Fibroblast of skin of right biceps (primary cell): ENCODE measurements at places on chromosomes 3 and 15.
A peak's percentile ranks its signal among the peaks of the same experiment; 100 is the strongest.

DNA sequence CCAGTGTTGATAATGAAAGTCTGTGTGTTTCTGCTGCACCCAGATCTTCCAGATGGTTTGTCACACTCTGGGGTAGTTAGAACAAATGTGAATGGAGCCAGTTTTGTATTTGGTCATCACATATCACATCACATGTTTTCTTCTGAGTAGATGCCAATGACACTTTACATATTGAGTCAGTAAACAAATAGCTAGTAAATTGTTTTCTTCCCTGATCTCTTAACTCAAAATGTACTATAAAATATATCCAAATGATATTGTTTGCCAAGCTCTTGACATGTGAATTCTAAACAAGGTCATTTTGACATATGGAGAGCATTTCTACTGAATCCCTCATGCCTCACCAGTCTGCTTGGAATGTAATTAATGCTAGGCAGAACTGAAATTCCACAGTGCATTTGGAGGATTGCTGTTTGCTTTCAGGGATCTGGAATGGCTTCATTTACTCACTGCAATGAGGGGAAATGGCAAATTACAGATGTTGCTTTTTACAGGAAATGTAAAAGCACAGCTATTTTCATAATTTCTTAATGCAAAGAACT lies 45.0 kb downstream of the PDHB start:
- peak; percentile 88 for DNase-seq

DNA sequence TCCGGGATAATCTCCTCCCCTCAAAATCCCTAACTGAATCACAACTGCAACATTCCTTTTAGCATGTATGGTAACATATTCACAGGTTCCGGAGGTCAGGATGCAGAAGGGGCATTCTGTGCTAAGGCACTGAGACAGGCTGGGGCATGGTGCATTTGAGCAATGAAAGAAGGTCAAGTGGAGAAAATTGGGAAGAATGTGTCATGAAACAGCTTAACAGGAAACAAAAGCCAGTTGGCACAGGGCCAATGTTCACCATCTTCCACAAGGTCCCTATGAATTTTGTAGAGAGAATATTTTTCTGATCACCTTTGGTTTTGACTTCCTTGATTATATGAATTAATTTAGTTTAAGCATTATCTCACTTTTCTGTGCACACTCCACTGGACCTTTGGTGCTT lies 587.7 kb upstream of the NR2F2 start:
- DNase-seq = no peak

- DNase-seq = no peak
Measured at GRCh38 chr3:180694321-180694720, 15.0 kb upstream of the CCDC39 start.

DNA sequence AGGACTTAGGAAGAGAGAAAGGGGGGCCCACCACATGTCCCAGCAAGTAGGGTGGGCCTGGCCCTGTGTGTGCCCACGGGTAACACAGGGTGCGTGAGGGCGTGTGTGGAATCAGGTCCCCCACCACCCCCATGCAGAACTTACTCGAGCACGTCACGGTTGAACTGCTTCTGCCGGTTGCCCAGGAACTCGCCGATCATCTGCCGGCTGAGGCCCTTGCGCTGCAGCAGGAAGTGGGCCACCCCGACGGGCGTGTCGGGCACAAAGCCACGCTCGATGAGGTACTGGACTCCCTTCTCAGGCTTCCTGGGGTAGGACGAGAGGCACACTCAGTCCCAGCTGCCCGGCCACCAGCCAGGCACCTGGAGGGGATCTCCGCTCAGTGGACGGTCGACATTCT lies 83.1 kb upstream of the RPL32 start:
- no peak for DNase-seq

DNA sequence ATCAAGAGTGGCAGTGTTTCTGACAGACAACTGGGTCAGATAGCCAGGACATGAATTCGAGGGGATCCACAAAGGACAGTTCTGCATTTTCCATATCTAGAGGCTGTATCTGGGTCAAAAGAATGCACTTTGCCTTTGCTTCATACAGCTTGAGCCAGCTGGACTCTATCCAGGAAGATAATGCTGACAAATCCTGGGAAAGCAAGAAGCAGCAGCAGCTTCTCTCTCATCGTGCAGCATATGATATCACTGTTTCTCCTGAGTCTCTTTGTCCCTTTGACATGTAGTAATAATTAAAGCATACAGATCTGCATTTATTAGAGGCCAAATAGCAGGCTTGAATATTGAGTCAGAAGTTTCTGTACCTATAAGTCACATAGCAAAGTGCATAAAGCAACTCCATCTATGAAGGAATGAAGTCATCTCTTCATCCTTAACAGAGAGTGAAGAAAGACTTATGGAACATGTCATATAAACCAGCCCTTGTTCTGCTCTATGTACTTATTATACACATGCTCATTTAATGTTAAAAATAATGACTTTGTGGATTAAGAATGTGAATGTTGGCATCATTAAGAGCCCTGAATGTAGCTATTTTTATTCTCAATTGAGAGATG lies 236.8 kb upstream of the GBE1 start:
- DNase-seq = peak; percentile 64

GRCh38 chr3:170606675-170607074 lies 20.8 kb upstream of the SLC7A14 start:
- DNase-seq = no peak

GRCh38 chr3:139230391-139230790 lies 113.4 kb upstream of the MRPS22 start:
- DNase-seq = peak; percentile 57

- DNase-seq = no peak
Measured at GRCh38 chr3:123419850-123420297, 29.0 kb downstream of the ADCY5 start.

DNA sequence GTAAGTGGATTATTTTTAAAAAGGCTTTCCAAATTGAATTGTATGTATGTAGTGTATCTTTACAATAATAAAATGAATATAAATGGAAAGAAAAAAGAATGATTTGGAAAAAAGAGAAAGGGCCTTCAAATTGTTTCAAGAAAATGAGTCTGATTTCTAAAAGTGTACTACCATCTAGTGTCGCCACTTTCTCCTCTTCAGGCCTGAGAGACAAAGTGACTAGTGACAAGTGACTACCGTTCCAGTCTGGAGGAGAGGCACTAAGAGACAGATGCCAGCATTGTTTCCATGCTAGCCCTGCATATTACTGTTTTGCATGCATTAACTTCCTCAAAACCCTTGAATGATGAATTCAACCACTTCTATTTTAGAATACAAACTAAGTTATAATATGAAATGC lies 39.3 kb downstream of the P3H2 start:
- DNase-seq = no peak

- DNase-seq = no peak
Measured at GRCh38 chr3:50147016-50147415, 8.1 kb upstream of the SEMA3F start.

GRCh38 chr3:79038057-79038456 lies 729.7 kb downstream of the ROBO1 start:
- DNase-seq = peak; percentile 6

GRCh38 chr3:9727041-9727595 lies 4.4 kb upstream of the BRPF1 start:
- DNase-seq = no peak

- DNase-seq = no peak
Measured at GRCh38 chr3:179264449-179264848, 13.5 kb upstream of the KCNMB3 start.

- no peak for DNase-seq
Measured at GRCh38 chr3:138909904-138910303, 37.0 kb downstream of the FOXL2 start.

- DNase-seq = peak; percentile 80
Measured at GRCh38 chr15:52349052-52349700, 53.6 kb upstream of the MYO5C start.

DNA sequence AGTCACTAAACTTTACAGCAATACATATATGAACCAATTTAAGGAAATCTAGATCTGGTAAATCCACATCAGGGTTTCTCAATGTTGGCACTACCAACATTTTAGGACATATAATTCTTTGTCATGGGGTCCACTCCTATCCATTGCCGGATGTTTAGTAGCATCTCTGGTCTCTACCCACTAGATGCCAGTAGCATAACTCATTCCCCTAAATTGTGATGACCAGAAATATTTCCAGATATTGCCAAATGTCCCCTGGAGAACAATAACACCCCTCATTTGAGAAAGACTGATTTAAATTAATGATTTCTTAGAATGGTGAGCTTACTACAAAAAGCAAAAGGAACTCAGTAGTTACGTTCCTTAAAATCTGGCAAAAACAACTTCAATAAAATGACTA lies 23.1 kb upstream of the ANKRD28 start:
- DNase-seq = peak; percentile 45

DNA sequence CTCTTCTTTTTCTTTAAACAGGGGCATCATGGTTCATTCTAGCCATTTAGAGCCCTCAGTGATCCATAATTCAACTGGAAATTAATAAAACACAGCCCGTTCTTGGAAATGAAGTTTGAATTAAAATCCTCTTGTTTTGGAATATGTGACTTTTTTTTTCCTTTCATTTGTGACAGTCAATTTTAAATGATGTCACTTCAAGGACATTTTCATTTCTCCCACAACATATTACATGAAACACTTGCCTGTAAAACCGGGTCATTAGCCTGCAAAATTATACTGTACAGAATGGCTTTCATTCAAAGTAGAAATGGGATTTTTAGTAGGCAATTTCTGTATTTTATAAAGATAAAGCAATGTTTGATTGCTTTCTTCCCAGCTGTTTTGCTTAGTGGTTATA lies 789 bp upstream of the SEMA6D start:
- DNase-seq = no peak

DNA sequence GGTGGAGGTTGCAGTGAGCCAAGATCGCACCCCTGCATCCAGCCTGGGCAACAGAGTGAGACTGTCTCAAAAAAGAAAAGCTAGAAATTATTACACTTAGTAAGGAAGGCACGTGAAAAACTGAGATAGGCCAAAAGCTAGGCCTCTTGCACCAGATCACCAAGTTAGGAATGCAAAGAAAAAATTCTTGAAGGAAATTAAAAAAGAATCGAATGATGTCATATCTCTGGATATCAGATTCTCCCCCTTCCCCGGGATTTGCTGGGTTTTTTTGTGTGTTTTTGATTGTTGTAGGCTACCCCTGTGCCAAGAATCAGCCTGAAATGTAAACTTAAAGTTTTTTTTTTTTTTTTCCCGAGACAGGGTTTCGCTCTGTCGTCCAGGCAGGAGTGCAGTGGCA lies 17.4 kb downstream of the PTPN23 start:
- DNase-seq = no peak

- DNase-seq = no peak
Measured at GRCh38 chr15:31108836-31109235, 7.3 kb upstream of the TRPM1 start.

GRCh38 chr3:16559653-16560365 lies 45.4 kb downstream of the DAZL start:
- no peak for DNase-seq

DNA sequence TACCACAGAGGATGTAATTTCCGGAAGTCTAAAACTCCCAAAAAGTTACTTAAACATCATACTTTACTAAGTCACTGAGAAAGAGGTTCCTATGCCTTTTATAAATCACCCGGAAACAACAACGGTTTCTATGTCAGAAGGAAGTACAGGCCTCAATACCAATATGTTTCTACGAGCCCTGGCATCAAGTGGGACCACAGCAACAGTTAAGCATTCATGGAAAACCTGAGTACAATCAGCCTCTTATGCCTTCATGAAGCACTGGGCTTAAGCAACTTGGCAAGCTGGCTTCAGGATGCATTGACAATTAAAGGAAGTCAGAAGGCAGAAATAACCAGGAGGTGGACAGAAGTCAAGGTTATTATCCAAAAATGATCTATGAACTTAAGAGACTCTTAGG lies 19.1 kb upstream of the B3GNT5 start:
- DNase-seq = no peak

DNA sequence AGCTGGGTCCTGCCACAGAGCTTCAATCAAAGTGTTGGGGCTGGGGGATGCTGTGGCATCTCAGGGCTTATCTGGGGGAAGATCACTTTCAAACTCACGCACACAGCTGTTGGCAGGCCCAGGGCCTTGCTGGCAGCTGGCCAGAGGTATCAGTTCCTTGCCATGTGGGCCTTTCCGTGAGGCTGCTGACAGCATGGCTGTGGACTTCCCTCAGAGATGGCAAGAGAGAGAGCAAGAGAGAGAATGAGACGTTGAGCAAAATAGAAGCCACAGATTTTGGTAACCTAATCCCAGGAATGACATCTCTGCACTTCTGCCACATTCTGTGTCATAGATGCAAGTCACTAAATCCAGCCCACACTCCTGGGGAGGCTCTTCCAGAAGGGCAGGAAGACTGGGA lies 91.0 kb downstream of the TPRG1 start:
- peak; percentile 18 for DNase-seq

DNA sequence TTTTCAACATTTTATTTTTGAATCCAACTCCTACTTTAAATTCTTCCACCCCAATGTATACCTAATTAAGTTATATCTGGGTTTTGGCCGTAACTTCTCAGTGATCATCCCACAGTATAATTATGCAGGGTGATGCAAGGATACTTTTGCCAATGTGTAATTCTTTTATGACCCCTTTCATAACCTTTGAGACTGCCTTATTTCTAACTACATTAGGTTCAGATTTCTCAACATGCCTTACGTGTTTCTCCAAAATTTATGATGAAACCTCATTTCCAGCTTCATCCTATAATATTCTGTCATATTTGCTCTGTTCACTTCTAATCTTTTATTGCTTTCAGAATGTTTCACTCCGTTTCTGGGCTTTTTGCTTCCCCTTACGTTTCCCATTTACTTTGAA lies 1229.6 kb upstream of the ALCAM start:
- no peak for DNase-seq

GRCh38 chr3:183637106-183637486 lies 1.7 kb downstream of the KLHL24 start:
- no peak for DNase-seq

GRCh38 chr15:25993506-25993905 lies 130.4 kb upstream of the ATP10A start:
- no peak for DNase-seq

DNA sequence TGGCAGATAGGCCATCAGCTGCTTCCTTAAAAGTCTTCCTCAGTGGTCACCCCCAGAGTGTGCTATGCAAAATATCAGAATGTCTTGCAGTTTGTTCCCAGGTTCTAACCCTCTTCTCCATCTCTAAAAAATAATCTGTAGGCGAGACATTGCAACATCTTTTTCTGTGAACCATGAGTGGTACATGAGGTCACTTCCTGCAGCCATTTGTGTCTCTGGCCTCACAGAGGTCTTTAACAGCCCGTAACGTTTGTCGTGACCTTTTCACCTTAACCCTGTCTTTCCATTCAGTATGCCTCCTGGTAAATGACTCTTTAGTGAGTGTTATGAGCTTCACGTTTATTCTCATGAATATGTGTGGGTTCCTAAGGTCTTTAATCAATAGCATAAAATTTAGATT lies 145.4 kb downstream of the KLHL25 start:
- DNase-seq = peak; percentile 71

- no peak for DNase-seq
Measured at GRCh38 chr3:17195192-17195611, 310.4 kb downstream of the PLCL2 start.

- DNase-seq = no peak
Measured at GRCh38 chr15:82587805-82588204, 47.5 kb upstream of the RPS17 start.
